Muscle of arm (tissue), 14 donors: ENCODE measurements at places on chromosomes 1 and 21. TPM values are rescaled to one million over a fixed set of nuclear protein-coding genes. Genes with fewer than 3 reads are reported as not detected.

The RGS13 gene
- polyA plus RNA-seq, result not detected

The ZBTB8A gene
- polyA plus RNA-seq, result 97.5 TPM

- no peak for DNase-seq
Observed at GRCh38 chr1:59055908-59056719, 240.8 kb upstream of the FGGY start.

GRCh38 chr1:62294261-62294660, 25.0 kb downstream of the KANK4 start:
- no peak for DNase-seq

The TMEM269 gene
- polyA plus RNA-seq, result not detected

The TSPAN2 gene
- polyA plus RNA-seq, result 16.0 TPM

The CHODL gene
- polyA plus RNA-seq, result 104 TPM

DNA sequence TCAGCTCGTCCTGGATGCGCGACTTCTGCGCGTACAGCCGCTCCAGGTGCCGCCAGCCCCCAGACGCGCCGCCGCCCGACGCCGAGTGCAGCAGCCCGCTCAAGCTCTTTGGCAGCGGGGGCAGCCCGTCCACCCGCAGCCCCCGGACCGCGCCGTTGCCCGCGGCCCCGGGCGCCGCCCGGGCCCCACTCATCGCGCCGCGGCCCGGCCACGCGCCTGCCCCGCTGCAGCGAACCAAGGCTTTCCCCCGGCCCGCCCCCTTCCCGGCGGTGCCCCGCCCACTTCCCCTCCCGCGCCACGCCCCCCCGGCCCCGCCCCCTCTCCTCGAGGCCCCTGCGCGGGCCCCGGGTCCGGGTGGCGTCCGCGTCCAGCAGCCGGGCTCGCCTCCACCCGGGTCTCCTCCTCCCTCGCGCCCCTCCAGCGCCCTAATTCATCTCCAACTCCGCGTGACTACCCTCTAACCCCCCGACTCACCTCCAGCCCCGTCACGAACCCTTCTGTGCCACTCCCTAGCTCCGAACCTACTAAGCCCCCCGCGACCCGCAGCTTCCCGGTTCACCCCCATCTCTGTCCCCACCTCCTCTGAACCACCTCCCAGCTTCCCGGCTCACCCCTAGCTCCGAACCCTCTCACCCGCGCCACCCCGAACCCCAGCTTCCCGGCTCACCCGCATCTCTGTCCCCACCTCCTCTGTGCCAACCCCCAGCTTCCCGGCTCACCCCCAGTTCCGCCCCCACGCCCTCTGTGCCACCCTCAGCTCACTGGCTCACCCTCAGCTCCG, at the start of gene FAM89A:
FAM89A (minus strand) TSS at position 236 of the 781 bp plus-strand sequence; CDS start at position 193, 43 bp downstream.
- peak; percentile 44 for DNase-seq

GRCh38 chr1:168921629-168922028, 184.9 kb upstream of the ATP1B1 start:
- DNase-seq, result no peak
